ENCODE measurements at places on chromosomes 7 and 10.

GRCh38 chr10:17409170-17409733 is 45.1 kb downstream of the ST8SIA6 start:
- peak; percentile 24 for DNase-seq

DNA sequence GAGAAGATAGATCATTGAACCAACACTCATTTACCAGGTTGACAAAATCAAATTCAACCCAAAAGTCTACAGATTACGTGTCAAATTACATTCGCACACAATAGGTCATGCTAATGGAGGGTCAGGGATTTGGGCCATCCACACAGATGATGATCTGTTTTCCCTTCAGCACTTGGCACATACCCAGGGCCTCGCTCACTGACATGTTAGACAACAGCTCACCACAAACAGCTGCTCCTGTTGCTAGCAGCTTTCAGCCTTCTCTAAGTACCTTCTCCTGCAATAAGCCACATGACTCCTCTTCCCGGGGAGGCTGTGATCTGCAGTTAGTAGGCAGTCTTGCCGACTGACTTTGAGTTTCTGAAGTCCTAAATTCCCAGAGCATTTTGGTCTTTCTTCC is 18.4 kb downstream of the NKX2-3 start:
- no peak for DNase-seq

DNA sequence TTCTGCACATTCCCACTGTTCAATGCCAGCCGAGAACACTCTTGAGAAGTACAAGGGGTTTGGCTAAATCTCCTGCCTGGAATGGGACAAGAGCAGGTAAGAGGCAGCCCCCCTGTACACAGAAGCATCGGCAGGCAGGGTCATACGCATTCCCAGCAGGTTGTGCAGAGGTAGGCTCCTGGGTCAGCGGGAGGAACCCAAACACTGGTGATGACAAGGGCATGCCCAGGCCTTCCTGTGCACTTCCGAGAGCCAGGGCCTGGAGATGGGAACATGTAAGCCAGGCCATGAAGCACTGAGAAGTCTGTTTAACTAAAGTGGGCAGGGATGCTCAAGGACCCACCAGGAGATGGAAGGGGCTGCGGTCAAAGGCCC is 130.3 kb upstream of the CHST15 start:
- DNase-seq: no peak

GRCh38 chr7:25759286-25759685 is 392.7 kb upstream of the NFE2L3 start:
- DNase-seq: no peak

DNA sequence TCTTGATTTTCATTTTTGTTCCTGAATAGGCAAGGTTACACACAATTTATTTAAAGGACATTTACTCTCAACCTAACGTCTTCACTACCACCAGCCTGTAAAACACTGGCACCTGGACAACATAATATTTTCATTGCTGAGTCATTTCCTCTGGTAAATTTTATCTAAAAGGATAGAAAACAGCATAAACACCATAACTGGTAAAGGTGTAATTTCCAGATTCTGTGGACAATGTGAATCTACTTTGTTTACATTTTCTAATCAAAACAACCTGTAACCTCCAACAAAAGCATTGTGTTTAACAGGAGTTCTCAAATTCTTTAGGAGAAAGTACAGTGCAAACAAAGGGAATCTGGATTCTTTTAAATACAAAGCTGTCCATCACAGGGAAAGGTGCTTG is 472.0 kb upstream of the AKR1E2 start:
- DNase-seq: no peak

DNA sequence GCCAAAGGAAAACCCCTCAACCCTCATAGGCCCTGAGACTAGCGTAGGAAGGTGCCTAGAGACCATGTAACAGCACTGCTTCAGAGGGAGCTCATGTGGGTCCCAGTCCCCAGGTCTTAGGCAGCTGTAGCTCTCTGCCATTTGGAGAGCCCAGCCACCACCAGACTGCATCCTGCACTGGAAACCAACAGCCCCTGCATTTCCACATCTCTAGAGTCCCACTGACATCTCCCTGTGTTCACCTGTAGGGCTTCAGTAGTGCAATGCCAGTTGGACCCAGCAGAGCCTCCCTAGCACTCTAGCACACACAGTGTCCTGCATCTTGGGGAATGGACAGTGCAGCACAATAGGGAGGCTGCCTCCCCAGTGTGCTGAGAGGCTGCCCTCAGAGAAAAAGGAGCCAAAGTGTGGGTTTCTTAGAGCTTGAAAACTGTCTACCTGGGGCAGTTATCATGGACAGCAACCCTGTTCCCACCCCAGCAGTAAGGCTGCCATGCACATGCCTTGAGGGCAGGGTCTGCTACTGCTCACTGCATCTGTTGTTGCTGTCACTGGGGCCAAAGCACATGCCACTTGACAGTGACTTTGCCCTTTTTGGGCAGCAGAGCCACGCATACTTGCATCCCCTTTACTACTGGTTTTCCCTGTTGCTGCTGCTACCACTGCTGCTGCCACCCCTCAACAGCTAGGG is 46.7 kb upstream of the ANTXRL start:
- no peak for DNase-seq

GRCh38 chr10:50514995-50515394 is 108.8 kb downstream of the SGMS1 start:
- no peak for DNase-seq

DNA sequence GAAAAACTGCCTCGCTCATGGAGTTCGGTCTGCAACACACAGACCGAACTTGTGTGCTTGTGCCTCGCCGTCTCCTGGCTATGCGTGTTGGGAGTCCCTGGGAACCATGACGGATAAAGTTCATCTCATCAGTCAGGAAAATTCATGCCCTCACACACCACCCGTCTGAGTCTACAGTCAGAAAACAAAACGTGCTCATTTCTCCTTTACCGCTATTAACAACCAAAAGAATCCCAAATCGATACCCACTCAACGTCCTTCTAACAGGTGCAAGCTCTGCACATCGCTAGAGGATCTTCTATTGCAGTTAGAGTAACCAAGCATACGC is 13.6 kb downstream of the CNPY1 start:
- no peak for DNase-seq

GRCh38 chr7:116018731-116019130 is 11.8 kb downstream of the TFEC start:
- no peak for DNase-seq

- DNase-seq: no peak
Measured at GRCh38 chr7:84022684-84023308, 171.8 kb downstream of the SEMA3A start.

- DNase-seq: no peak
Measured at GRCh38 chr7:26356929-26357798, 65.5 kb downstream of the SNX10 start.

DNA sequence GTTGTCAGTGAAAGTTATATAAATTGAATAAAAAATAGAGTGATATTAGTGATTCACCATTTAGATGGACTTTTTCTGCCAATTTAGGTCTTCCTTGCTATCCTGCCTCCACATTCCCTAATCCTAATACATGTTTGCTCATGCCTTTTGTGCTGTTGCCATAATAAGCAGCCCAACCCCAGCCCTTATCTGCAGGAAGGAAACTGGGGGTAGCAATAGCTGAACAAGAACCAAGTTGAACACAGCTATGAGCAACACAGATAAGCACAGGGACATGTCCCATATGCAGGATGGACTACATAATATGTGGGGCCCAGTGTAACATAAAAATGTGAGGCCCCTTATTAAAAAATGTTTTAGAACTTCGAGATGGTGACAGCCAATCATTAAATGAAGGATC is 91.2 kb upstream of the AHR start:
- no peak for DNase-seq

- DNase-seq: no peak
Measured at GRCh38 chr10:49431426-49431825, 35.5 kb upstream of the DRGX start.

- DNase-seq: peak; percentile 62
Measured at GRCh38 chr7:142412551-142413193, 154.8 kb upstream of the PRSS58 start.

DNA sequence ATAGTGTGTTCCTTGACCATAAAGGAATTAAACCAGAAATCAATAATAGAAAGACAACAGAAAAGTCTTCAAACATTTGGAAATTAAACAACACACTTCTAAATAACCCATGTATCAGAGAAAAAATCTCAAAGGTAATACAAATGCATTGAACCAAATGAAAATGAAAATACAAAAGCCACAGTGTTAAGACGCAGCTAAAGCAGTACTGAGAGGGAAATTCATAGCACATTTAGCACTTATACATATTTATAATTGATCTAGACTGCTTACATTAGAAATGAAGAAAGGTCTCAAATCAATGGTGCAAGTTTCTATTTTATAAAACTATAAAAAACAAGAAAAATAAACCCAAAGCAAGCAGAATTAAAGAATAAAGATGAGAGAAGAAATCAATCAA is 306.1 kb downstream of the ADARB2 start:
- no peak for DNase-seq

DNA sequence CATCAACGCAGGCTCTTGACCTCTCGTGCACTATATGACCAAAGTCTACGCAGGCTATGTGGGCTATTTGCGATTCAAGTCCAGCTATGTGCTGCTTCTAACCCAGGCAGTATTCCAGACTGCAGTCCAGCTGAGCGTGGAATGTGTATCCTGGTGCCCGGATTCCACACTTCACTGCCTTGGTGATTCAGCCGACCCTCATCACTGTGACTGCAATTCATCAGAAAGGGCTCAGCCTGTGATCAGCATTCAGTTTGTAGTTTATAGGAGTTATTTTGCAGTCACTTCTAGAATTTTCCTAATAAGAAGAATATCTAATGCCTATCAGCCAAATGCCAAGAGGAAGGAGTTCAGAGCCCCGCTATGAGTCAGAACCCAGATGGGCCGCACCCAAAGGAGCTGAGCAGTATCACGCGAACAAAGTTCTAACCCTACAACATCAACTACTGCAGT is 119.8 kb upstream of the LANCL2 start:
- DNase-seq: no peak

DNA sequence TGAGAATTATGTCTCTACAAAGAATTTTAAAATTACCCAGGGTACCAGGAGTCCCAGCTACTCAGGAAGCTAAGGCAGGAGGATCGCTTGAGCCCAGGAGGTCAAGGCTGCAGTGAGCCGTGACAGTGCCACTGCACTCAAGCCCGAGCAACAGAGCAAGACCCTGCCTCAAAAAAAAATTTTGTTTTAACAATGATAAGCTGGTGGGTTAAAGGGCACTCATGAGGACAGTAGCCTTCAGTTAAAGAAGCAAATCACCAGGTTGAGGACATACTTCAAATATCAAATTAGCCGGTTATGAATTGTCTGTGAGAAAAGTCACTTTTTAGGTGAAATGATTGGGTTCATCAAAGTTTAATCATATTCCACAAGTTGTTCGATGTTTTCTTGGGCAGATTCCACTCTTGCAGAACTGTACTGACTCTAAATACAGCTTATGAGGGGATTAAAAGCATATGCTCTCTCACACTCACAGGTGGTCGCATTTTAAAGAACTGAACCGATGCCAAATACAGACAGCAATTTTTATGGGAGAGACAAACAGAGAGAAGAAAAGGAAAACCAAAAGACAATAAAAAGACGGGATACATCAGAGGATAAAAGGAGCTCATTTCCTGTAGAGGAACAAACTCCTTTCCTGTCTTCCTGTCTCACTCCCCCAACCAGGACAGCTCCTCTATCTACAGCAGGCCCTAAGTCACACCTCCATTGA is 582.8 kb upstream of the NRP1 start:
- no peak for DNase-seq

All from activated naive CD4-positive, alpha-beta T cell treated with anti-CD3 and anti-CD28 coated beads, Interleukin-2, amount 10 ng/mL, durations not matched to agents 7 days and 5 days (primary cell).